ENCODE measurements at places on chromosomes 16 and 17.
A peak's percentile ranks its signal among the peaks of the same experiment; 100 is the strongest.

DNA sequence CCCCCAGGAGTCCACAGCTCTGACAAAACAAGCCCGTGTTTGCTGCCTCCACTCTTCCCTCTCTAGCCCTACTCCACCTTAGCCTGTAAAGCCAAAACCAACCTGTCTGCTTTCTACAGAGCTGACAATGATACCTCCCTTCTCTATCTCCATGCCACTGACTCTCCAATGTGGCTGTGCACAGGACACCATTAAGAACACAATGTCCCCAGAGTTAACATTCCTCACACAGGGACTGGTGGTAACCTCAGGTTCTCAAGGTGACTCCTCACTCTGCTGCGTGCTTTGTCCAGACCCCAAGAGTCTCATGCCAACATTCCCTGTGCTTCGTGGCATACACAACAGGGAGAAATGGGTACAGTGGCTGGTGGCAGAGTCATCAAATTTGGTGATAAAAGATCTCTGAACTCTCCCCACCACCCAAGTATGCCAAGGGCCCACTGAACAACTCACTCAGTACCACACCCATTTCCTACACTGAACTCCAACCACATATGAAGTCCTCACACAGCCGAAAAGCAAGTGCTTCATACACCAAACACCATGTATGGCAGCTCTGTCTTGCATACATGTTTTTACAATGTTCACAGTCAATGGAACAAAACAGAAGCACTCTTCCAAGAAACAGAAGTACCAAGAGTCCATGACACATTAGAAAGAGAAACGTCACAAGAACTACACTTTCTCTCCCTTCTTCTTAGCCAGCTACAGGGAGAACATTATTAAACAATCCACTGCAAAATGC is 21.1 kb downstream of the CSNK2A2 start:
- DNase-seq = no peak

GRCh38 chr17:77720946-77721845 is 237.3 kb upstream of the TNRC6C start:
- peak; percentile 2 for DNase-seq

- no peak for DNase-seq
These were observed 46.7 kb downstream of the PIPOX start for GRCh38 chr17:29089601-29090044.

GRCh38 chr16:65531475-65531874 is 409.6 kb upstream of the CDH11 start:
- DNase-seq = no peak

All from stimulated activated CD4-positive, alpha-beta T cell treated with anti-CD3 and anti-CD28 coated beads, Interleukin-4, amount 100 ng/mL, for 24 hours (primary cell).